ENCODE measurements at places on chromosomes 1 and 21.

- peak; percentile 97 for DNase-seq
Observed at GRCh38 chr1:27626031-27626935, 8.7 kb downstream of the FGR start.

DNA sequence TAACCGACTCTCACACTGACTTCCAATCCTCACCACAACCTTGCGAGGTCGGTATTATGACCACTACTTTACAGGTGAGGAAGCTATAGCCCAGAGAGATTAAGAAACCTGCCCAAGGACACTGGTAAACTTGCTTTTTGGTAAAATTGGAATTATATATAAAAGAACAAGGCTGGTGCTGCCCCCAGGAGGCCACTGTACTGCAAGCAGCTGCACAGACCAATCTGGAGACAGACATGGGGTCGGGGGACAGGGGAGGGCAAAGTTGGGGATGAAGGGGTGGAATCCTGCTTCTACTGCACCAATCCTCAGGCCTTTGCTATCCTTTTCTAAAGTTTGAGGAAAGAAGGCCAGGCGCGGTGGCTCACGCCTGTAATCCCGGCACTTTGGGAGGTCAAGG, 280.8 kb downstream of the SPATA17 start:
- no peak for DNase-seq

- no peak for DNase-seq
Observed at GRCh38 chr1:104125970-104126369, 376.3 kb downstream of the AMY1C start.

- no peak for DNase-seq
Observed at GRCh38 chr1:1564268-1564667, 10.4 kb downstream of the SSU72 start.

- DNase-seq = no peak
Observed at GRCh38 chr1:241229216-241229615, 127.8 kb downstream of the RGS7 start.

DNA sequence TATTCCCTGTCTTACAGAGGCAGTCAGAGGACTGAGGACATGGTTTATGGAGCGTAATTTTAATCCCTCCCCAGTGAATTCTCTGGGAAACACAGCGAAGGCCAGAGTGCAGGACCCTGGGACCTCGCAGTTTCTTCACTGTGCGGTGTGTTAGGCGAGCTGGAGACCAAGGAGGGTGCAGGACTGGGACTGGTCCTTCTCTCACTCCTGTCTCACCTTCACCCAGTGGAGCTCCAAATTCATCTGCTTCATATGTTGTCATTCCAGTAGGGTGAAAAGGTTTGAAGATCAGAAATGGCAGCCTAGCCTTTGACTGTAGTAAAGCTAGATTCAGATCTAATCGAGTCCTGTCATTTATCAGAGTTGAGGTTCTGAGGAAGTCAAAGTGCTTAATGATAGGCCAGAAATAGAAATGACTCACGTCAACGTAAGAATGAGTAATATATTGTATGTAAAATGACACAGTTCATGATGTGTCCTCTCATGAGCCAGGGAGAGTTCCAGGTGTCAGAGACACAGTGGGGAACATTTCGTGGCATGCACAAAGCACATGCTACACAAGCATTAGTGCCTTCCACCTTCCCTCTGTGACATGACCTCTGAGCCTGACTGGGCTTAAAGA, 647.5 kb downstream of the SMYD3 start:
- peak; percentile 15 for DNase-seq

Data from inflammatory macrophage (primary cell).